Left hindlimb (tissue), 1 donor: ENCODE measurements at places on chromosomes 1 and 21.

- no peak for DNase-seq
These were observed 36.6 kb upstream of the PTPRC start for GRCh38 chr1:198601936-198602889.

DNA sequence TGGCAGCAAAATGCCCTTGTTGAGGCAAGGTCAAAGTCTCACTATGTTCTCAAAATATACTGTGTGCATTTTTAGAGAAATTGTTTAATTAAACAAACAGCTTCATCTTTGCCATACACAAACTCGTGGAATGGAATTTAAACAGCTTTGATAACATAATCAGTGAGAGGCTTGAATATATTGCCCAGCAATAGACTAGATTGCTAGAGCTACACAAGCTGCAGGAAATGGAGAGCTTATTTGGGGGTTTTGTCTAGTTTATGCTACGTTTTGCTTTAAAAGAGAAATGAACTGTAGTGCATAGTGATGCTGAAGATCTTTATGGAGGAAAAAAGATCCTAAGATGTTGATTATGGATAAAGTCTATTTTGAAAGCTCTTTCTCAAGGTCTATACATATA is 166.8 kb upstream of the HMCN1 start:
- no peak for DNase-seq

- DNase-seq = no peak
These were observed 134.3 kb downstream of the MAP3K21 start for GRCh38 chr1:233461847-233462246.

GRCh38 chr21:16913010-16913409 is 599.8 kb upstream of the CXADR start:
- DNase-seq = no peak

DNA sequence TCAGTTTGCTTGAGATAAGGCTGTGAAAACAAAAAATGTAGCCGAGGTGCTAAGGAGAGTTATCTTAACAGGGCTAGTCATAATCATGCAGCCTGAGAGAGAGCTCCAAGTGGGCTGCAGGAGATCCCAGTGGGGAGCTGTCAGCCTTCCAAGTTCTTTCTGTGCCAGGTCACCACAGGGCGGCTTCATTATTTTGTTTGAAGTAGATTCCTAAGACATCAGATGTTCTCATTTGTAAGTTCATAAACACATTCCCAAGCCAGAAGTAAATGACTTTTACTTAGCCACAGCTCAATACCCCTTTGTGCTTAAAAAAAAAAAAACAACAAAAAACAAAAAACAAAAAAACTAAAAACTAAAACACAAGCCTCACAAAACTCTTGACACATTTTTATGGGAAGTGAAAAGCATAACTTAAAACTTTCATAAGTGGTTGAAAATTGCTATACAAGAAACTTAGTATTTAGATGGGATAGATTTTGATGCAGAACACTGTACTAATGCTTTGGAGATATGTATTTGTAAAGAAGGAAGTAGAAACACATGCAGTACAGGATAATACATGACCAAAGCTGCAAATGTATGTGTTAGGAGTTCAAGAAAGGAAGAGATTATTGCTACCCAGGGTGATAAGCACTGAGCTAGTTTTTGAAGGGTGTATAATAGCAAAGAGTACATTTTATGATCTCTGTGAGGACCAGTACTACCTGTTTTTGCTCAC is 8.6 kb downstream of the CDC14A start:
- no peak for DNase-seq

DNA sequence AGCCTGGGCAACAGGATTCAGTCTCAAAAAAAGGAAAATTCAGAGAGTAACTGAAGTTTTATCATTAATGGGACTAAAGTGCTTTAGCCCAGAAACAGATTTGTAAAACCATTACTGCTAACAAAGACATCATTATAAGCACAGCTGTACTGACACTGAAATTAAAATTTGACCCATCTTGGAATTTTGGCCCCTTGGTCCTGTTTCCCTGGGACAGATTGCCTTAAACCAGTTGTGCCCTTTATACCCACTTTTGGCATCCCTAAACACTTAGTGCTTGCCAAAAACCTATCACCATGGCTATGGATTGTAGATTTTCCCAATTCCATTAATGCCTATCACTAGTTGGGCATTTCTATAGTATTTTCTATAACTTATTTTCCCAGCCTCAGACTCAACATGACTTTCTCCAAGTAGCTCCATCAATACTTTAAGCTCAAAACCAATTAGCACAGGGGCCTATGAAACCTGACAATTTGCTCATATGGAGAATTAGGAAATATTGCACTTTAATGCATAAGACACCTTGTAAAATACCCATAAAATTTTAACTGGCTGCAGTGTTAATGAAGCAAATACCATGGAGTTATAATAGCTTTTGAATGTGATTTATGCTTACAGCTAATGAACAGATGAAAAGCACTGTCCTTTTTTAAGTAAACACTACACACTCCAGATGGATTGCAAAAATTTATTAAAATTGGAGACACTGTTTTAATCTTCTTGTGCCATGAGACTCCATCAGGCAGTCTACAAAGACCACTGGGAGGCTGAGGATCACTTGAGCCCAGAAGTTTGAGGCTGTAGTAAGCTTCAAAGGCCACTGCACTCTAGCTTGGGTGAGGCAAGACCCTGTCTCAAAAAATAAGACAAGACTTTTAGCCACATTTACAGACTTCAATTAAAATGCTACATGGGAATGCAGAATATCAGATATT is 4.3 kb downstream of the GAS5 start:
- DNase-seq = no peak

GRCh38 chr1:7345516-7345915 is 425.6 kb upstream of the VAMP3 start:
- no peak for DNase-seq

DNA sequence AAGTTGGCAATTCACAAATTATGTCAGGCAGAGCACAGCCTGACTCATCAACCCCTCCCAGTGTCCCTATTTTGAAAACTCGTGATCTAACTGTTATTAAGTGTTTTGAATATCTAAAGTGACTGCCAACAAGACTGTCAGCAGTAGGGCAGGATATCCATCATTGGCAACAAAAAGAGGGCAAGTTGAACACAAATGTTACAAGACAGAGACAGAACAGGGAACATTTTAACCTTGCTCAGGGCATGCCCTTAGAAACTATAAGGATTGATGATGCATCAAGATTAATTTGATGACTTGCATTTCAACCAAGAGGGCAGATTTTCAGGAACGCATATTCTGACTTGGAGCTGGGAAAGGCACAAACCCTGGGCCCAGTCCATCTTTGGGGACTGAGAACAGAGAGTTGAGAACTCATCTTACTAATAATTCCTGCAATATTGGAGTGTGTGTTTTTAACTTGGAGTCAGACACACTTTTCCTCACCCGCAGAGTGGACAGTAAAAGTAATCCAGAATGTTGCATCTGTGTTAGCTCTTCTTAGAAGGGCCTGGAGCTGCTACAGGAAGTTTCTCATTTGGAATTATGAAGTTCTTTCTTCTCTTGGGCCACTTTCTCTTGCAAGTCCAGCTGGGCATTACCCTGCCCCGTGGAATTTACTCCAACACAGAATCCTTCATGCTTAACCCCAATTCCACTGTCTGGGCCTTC is 317.2 kb downstream of the LTN1 start:
- DNase-seq = peak; percentile 34

GRCh38 chr1:94694226-94694915 is 125.8 kb upstream of the SLC44A3 start:
- no peak for DNase-seq

GRCh38 chr1:56948403-56949023 is 17.3 kb downstream of the C8B start:
- DNase-seq = no peak

- no peak for DNase-seq
These were observed 9.7 kb downstream of the SFT2D2 start for GRCh38 chr1:168235548-168235885.

DNA sequence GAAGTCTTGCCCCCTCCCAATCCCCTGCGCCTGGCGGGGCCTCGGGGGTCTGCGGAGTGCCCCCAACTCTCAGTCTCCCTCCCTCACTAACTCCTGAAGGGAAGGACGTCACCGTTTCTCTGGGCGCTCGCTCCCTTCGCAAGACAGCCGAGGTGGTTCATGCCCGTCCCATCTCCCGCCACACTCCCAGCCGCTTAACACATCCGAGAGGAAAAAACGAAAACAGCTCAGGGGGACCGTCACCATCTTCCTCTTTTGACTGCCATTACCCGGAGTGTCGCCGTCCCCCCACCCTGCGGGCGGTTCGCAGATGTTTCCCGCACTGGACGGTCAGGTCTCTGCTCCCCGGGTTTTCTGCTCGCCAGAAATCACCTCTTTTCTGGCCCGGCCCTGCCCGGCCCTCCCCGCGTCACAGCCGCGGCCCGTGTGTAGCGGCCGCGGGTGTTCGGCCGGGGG is 532 bp downstream of the ERO1B start:
- peak; percentile 51 for DNase-seq

DNA sequence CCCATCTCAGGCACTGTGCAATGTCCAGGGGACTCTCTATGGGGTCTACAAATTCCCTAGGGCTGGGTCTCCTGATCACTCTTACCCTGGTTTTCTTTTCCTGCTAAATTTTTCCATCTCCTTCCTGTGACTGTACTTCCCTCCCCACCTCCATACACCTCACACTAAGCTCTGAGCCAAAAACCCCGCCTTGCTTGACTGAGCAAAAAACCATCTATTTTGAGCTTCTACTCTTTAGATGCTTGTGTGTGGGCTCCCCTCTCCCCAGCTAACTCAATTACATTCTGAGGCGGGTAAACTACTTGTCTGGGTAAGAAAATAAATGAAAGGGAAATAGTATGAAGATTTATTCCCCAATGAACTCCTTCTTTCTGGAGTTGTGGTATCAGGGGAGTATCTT is 187.9 kb downstream of the PTPRU start:
- no peak for DNase-seq

DNA sequence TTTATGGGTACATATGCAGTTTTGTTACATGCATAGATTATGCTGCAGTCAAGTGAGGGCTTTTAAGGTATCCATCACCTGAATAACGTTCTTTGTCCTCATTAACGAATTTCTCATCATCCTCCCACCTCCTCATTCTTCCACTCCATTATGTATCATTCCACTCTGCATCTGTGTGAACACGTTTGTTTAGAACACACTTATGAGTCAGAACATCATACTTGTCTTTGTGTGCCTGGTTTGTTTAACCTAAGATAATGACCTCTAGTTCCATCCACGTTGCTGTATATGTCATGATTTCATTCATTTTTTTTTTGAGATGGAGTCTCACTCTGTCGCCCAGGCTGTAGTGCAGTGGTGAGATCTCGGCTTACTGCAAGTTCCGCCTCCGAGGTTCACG is 6.7 kb upstream of the MPC2 start:
- DNase-seq = no peak

GRCh38 chr1:22880174-22880601 is 92.5 kb downstream of the LACTBL1 start:
- no peak for DNase-seq

DNA sequence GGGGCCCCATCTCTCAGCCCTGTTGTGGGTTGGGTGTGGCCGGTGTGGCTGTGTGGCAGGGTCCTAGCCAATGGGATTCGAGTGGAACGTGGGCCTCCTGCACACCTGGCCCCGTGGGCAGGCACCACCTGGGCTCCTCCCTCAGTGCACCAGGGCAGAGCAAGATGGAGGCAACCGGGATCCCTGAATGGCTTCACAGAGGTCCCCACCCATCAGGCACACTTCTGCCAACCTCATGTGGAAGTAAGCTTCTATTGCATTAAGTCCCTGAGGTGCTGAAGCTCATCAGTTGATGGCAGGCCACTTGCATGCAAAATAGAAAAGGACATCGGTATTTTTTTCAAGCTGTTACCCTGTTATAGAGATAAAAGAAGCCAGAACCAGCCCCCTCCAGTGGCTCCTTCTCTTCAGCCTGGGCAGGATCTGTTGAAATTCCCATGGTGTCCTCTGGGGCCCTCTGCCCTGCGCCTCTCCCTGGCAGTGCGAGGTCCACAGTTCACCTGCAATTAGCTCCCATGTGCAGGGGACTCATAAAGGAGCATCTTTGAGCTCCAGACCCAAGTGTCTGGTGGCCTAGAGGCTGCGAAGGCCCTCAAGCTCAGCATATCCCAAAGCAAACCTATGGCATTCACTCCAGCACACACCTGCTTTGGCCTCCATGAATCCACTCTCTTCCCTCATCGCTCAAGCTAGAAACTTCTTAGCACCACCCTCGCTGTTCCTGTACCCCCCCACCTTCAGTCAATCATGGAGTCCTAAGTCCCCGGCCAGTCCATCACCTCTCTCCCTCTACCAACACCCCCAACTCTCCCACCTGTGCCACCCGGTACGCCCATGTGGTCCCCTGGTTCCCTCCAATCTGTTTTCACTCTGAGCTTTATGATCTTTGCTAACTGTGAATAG is 2.1 kb upstream of the SLC45A1 start:
- no peak for DNase-seq

DNA sequence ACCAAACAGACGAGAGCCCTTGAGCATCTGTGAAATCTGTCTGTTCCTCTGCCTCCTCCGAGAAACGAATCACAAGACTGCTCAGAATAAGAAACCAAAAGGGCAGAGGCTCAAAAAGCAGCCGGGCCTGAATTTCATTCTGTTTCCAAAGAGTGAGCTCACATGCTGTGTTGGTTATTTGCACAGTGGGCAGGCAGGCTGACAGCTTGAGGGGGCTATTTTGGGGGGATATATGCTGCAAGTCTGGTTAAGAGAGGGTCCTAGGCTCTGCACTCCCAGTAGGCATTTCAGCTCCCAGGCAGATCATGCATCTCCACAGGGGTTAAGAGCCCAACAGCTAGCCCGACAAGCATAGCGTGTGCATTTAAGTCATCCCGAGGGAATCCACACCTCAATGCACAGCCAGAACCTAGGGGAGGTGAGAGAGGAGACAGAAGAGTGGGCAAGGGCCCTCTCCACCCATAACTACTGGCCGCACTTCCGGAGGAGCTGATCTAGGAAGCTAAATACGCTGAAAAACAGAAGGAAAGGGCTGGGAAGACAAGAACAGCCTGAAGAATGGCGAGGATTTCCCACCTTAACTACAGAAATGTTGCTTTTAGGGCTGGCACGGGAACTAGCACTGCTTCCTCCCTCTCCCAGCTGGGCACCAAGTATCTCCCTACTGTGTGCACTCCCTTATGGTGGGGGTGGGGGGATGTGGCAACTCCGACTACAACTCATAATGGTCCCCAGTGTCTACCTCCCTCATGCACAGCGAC is 3.7 kb downstream of the PGBD5 start:
- no peak for DNase-seq

GRCh38 chr21:40660461-40660860 is 186.5 kb downstream of the DSCAM start:
- DNase-seq = no peak

DNA sequence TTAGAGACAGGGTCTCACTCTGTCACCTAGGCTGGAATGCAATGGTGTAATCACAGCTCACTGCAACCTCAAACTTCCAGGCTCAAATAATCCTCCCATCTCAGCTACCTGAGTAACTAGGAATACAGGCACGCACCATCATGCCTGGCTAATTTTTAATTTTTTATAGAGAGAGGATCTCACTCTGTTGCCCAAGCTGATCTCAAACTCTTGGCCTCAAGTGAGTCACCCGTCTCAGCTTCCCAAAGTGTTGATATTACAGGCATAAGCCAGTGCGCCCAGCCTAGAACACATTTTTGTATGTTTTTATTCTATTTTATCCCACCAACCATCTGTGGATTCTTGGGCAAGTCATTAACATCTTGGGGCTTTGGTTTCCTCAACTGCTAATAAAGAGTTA is 100.5 kb downstream of the AK5 start:
- DNase-seq = no peak
